GDM1 (cell line): ENCODE measurements at places on chromosomes 1 and 21.

GRCh38 chr1:175449306-175449705 is 256.7 kb upstream of the KIAA0040 start:
- no peak for DNase-seq

GRCh38 chr1:111738133-111738435 is 1.1 kb downstream of the INKA2 start:
- no peak for DNase-seq

DNA sequence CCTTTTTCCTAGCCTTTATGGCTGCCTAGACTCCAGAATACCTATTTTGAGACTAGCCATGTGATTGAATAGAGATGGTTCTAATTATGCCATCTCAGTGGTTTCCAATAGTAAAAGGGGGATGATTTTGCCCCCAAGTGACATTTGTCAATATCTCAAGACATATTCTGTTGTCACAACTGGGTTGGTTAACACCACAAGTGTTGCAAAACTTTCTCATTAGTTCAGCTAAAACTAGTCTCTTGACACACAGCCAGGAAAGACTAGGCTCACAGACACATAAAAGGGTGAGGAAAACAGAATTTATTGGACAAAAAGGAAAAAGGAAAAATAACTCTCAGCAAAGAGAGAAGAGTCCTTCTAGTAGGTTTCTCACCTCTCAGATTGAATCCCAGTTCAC is 39.9 kb upstream of the GBP5 start:
- no peak for DNase-seq

- DNase-seq, result no peak
Observed at GRCh38 chr1:183817576-183818288, 12.8 kb downstream of the RGL1 start.
